Sigmoid colon (tissue), 7 donors: ENCODE measurements at places on chromosomes 6 and 20. TPM values are rescaled to one million over a fixed set of nuclear protein-coding genes. Genes with fewer than 3 reads are reported as not detected.

LAMA4 gene
- total RNA-seq, result 95.3 TPM

MUC21 gene
- not detected for total RNA-seq

CCM2L gene
- 4.6 TPM for total RNA-seq

RCAN2 gene
- 13.2 TPM for total RNA-seq

MOCS1 gene
- 13.0 TPM for total RNA-seq

NCR2 gene
- not detected for total RNA-seq

GRCh38 chr6:46103441-46104115, 26.2 kb upstream of the ENPP4 start:
- no peaks in the 10 kb centered on the region for H3K36me3 ChIP-seq
- no peak overlapping the region for H3K4me3 ChIP-seq
- H3K27ac ChIP-seq, result no peak overlapping the region
- H3K27me3 ChIP-seq, result no peaks in the 10 kb centered on the region

DNA sequence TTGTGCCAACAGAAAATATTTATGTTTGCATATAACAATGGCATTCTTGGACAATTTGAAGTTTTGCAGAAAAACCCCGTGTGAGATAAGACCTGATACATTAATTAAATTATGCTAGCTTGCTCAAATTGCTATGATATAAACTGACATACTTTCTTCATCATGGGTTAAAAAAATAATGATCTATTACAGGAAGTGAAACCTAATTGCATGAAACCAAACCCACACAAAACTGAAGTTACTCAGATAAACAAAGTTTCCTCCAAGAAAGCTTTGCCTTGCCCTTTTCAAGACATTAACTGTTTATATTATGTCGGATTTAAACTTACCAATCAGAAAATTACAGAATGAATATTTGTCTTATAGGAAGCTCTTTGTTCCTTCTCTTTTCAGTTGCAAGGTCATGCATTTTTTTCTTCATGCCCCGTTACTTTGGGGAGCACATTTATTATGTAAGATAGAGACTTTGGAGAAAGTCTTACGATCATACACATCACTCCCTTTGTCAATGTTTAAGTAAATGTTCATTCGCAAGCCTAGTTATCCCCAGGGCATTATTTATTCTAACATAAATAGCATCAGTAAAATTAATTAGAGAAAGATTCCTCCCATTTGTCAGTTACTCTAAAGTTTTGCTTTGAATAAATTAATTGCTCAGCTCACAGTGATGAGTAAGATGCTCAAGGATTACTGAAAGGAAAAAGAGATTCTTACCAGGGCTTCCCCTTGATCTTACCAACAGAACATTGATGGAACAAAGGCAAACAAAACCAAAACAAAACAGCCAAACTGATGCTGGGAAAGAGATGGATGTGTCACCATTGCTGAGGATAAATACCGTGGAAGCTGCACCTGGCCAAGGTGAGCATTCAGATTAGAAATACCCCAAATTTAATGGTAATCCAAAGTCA, 14.8 kb upstream of the TMEM244 start:
- H3K4me3 ChIP-seq, result no peak overlapping the region
- no peak overlapping the region for H3K27ac ChIP-seq
- H3K27me3 ChIP-seq, result no peaks in the 10 kb centered on the region
- no peak for DNase-seq
- no peaks in the 10 kb centered on the region for H3K36me3 ChIP-seq

DNA sequence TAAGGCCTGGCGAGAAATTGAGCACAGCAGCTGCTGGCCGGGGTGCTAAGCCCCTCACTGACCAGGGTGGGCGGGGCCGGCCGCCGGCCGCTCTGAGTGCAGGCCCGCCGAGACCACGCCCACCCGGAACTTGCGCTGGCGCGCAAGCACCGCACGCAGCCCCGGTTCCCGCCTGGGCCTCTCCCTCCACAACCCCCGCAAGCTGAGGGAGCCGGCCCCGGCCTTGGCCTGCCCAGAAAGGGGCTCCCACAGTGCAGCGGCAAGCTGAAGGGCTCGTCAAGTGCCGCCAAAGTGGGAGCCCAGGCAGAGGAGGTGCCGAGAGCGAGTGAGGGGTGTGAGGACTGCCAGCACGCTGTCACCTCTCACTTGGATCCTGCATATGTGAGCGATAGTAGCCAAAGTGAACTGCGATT, 251.2 kb downstream of the GJA1 start:
- no peaks in the 10 kb centered on the region for H3K36me3 ChIP-seq
- H3K4me1 ChIP-seq, result no peaks in the 10 kb centered on the region
- no peak for DNase-seq
- H3K27ac ChIP-seq, result no peak overlapping the region
- no peaks in the 10 kb centered on the region for H3K27me3 ChIP-seq
- H3K4me3 ChIP-seq, result no peak overlapping the region

- DNase-seq, result no peak
- no peak overlapping the region for H3K4me3 ChIP-seq
- no peak overlapping the region for H3K27ac ChIP-seq
- H3K27me3 ChIP-seq, result no peaks in the 10 kb centered on the region
Measured at GRCh38 chr6:25404091-25404490, 124.9 kb downstream of the CARMIL1 start.

DNA sequence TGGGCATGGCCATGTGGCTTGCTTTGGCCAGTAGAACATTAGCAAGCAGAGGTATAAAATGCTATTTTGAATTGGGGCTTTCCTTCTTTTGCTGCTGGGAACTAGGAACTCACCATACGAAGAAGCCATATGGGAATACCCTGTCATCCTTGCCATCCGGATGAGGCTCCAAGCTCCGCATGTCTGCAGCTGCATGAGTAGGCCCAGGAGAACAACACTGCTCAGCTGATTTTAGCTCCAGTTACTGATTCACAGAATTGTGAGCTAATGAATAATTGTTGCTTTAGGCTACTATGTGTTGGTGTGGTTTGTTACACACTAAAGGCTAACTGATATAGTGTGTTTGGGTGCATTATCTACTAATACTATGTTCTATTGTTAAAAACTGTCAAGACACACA, 2.7 kb upstream of the PLCB4 start:
- no peak overlapping the region for H3K27ac ChIP-seq
- H3K27me3 ChIP-seq, result no peaks in the 10 kb centered on the region
- H3K4me1 ChIP-seq, result no peaks in the 10 kb centered on the region
- H3K4me3 ChIP-seq, result no peak overlapping the region

- no peaks in the 10 kb centered on the region for H3K27me3 ChIP-seq
- DNase-seq, result peak; percentile 66
- no peaks in the 10 kb centered on the region for H3K4me1 ChIP-seq
- no peak overlapping the region for H3K4me3 ChIP-seq
- no peak overlapping the region for H3K27ac ChIP-seq
- no peaks in the 10 kb centered on the region for H3K36me3 ChIP-seq
Measured at GRCh38 chr6:111113336-111114086, 26.2 kb downstream of the SLC16A10 start.

GRCh38 chr20:1900321-1900801, 5.2 kb downstream of the SIRPA start:
- no peaks in the 10 kb centered on the region for H3K27me3 ChIP-seq
- DNase-seq, result peak; percentile 89
- no peak overlapping the region for H3K4me3 ChIP-seq
- H3K27ac ChIP-seq, result peak overlapping the region; percentile 66
- no peaks in the 10 kb centered on the region for H3K4me1 ChIP-seq

DNA sequence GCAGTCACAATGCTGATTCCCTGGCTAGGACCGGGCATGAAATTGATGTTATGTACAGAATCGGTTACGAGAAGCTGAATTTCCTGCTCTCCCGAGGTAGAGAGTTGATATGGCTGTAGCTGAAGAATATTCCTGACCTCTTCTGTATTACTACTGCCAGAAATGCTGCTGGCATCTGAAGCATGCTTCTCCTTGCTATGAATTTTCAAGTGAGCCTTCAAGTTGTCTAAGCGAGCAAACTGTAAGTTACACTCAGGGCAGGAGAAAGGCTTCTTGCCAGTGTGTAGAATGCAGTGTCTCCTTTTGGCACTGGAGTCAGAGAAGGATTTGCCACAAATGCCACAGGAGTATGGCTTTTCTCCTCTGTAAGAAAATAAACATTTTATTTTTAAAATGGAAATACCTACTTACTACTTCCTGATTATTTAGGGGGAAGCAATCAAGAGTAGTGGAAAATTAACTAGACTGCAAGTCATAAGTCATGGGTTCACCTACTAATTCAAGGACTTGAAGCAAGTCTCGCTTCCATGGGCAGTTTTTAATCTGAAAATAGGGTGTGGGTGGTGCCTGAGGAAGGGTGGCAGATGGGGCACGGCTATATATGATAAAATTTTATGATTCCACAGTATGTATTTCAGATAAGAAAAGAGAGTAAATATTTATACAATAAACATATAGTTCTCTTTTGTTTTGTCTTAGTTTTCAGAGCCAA, 10.8 kb upstream of the MICAL1 start:
- DNase-seq, result no peak
- H3K4me1 ChIP-seq, result no peaks in the 10 kb centered on the region
- peaks cover 28% of the 10 kb centered on the region for H3K36me3 ChIP-seq
- no peak overlapping the region for H3K27ac ChIP-seq
- H3K4me3 ChIP-seq, result no peak overlapping the region
- H3K27me3 ChIP-seq, result no peaks in the 10 kb centered on the region

DNA sequence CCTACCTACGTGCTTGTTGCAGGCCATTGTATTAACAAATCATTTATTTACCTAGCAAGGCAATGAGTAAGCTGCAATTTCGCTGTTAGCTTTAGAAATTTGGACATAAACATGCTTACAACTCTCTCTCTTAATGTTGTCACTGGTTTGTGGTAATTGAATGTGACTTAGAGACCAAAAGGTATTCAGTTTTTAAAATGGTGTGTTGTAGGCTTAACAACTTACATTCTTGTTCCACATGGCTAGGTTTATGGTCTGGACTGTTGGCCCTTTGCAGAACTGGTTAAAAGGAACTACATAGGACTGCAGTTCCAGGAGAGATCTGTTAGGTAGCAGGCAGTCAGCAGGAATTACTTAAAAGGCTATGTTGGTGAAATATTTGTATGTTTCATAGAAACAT, 10.3 kb upstream of the CTAGE9 start:
- no peak for DNase-seq
- no peak overlapping the region for H3K27ac ChIP-seq
- H3K27me3 ChIP-seq, result no peaks in the 10 kb centered on the region

DNA sequence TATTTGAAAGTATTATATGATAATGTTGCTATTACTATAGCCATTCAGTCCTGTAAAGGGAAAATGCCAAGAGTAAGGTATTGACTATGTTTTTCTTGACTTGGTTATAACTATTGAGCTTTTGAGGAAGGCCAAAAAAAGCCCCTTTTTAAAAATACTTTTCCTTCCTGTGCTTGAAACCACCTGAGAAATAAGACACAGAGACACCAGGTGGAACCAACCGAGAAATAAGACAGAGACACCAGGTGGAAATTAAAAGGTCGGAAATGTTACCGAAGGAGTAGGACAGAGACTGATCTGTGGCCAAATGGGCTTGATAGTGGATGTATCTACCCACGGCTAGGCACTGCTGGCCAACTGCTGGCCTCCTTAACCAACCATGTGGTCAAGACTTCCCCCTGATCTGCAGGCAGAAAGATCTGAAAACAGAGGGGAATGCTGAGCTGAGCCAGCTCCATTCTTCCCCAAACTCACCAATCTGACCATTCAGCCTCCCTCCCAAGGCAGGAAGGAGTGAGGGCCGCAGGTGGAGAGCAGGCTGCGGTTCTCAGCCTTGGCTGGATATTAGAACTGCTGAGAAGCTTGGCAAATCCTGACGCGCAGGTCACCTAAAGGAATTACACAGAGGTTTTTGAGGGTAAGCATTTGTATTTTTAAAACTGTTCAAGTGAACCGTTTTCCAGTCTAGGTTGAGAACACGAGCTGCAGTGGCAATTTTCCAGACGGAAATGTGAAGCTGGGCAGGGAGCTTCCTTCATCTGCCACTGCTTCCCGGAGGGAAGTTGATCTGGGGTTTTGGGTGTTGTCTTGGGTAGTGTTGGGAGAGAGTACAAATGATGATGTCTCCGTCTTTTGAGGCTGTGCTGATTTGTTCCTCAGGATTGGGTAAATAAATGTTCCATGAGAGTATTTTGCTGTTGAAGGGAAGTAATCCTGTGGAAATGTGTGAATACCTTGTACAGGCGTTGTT, 121.7 kb upstream of the EXOC2 start:
- DNase-seq, result no peak
- no peaks in the 10 kb centered on the region for H3K36me3 ChIP-seq
- H3K27me3 ChIP-seq, result no peaks in the 10 kb centered on the region
- no peaks in the 10 kb centered on the region for H3K4me1 ChIP-seq
- no peak overlapping the region for H3K4me3 ChIP-seq

DNA sequence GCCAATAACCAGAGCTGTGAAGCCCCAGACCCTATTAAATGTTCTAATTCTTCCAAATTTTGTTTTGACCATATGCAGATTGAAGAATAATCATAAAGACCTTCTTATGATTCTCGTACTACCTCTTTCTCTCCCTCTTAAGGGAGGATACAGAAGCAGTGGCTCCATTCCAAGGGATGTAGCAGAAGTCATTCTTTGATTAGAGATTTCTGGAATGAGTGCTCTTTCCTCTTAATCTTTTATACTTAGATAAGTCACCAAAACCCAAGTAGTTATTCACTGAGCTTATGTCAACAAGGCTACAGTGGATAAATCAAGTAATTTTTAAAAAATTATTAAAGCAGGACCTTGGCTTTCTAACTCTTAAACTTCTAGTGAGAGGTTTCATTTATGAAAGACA, 266.0 kb upstream of the STXBP5 start:
- no peak for DNase-seq
- H3K4me1 ChIP-seq, result no peaks in the 10 kb centered on the region
- no peaks in the 10 kb centered on the region for H3K27me3 ChIP-seq
- no peaks in the 10 kb centered on the region for H3K36me3 ChIP-seq
- no peak overlapping the region for H3K27ac ChIP-seq

- no peaks in the 10 kb centered on the region for H3K27me3 ChIP-seq
- DNase-seq, result no peak
- no peak overlapping the region for H3K4me3 ChIP-seq
- peaks cover 7% of the 10 kb centered on the region for H3K4me1 ChIP-seq
Measured at GRCh38 chr6:70423189-70424134, 10.2 kb downstream of the FAM135A start.

DNA sequence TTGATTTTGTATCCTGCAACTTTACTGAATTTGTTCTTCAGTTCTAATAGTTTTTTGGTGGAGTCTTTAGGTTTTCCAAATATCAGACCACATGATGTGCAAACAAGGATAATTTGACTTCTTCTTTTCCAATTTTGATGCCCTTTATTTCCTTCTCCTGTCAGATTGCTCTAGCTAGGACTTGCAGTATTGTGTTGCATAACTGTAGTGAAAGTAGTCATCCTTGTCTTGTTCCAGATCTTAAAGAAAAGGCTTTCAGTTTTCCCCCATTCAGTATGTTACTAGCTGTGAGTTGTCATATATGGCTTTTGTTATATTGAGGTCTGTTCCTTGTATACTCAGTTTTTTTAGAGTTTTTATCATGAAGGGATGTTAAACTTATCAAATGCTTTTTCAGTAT, 4.6 kb downstream of the MICB start:
- H3K27ac ChIP-seq, result no peak overlapping the region
- H3K36me3 ChIP-seq, result no peaks in the 10 kb centered on the region
- no peak overlapping the region for H3K4me3 ChIP-seq
- H3K4me1 ChIP-seq, result peaks cover 7% of the 10 kb centered on the region
- DNase-seq, result no peak

DNA sequence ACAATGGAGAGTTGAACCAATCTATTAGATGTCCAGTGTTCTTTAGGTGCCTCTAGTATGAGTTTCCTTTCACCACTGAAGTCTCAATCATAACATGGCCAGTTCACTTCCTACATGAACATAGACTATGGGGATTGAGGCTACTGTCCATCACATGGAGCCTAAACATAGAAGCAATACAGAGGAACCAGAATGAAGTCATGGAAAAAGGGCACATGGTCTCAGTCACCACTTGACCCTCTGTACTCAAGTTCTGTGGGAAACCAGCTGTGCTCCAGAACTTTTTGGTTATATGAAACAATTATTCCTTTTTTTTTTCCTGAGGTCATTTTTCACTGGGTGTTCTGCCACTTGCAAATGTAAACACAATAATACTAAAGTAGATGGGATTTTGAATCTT, 762.5 kb downstream of the CBLN4 start:
- H3K4me1 ChIP-seq, result no peaks in the 10 kb centered on the region
- no peaks in the 10 kb centered on the region for H3K27me3 ChIP-seq
- H3K36me3 ChIP-seq, result no peaks in the 10 kb centered on the region
- no peak for DNase-seq
